ENCODE measurements at places on chromosomes 7 and 10.

- no peak for DNase-seq
These were observed 61.1 kb downstream of the SORCS1 start for GRCh38 chr10:107103174-107104025.

- DNase-seq, result no peak
These were observed 307.1 kb downstream of the MTERF1 start for GRCh38 chr7:91573405-91573804.

GRCh38 chr10:25989951-25990350 is 55.9 kb downstream of the MYO3A start:
- no peak for DNase-seq

GRCh38 chr7:47297120-47297519 is 284.8 kb downstream of the TNS3 start:
- no peak for DNase-seq

- no peak for DNase-seq
These were observed 61.6 kb upstream of the MRLN start for GRCh38 chr10:59814878-59815277.

DNA sequence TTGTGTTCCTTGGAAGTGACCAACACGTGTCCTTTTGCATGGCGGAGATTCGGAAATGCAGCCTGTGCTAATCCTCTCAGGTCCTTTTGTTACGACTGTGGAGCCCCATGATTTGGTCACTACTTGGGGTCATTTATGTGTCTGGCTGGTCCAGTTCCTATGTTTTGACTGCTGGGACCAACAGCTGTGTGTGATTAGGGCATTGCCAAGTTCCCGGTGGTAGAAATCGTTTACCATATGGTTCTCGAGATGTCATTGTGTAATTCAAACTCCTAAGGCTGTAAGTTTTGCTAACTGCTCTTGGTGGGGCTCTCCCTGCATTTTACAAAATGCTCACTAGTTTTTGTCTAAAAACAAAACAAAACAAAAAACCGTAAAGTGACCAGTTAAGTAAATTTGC is 62.0 kb downstream of the CCNY start:
- DNase-seq, result no peak

GRCh38 chr7:25132430-25132829 is 7.4 kb upstream of the CYCS start:
- DNase-seq, result no peak

DNA sequence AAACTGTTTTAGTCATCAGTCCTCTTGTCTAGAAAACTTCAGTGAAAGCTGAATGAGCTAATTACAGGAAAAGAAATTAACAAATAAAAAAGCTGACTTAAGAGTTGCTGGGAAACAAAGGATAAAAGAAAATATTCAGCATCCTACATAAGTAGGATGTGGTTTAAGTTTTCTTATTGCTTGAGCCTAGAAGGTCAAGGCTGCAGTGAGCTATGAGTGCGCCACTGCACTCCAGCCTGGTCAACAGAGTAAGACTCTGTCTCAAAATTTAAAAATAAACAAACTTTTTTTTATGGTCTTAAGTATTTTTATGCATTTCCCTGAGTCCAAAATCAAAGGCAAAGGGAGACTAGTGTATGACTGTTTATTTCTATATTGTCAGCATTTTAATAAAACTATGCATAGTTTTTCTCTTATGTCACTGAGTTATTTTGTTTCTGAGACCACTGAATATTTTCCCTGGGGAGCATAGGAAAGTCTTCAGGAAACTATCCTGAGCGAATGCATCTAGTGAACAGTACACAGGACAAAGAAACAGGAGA is 40.0 kb upstream of the LRRN3 start:
- no peak for DNase-seq

GRCh38 chr10:76285012-76285411 is 853.6 kb downstream of the LRMDA start:
- no peak for DNase-seq

GRCh38 chr7:137882261-137882668 is 35.5 kb upstream of the DGKI start:
- no peak for DNase-seq

DNA sequence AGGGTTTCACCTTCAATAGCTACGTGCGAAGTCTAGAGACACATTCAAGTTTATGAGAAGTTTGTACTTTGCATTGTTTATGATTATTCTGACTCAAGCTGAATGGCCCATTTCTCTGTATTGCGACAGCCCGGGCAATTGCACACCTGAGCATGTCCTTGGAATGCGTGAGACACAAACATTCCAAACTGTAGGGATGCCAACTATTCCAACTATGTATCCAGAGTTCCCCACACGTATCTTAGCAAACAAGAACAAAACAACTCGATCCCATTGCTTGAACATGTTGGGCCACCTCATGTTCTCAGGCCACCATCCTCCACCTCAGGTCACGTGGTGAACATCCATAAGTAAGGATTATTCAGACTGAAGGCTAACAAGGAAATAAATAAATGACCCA is 51.4 kb upstream of the EGFR start:
- no peak for DNase-seq

DNA sequence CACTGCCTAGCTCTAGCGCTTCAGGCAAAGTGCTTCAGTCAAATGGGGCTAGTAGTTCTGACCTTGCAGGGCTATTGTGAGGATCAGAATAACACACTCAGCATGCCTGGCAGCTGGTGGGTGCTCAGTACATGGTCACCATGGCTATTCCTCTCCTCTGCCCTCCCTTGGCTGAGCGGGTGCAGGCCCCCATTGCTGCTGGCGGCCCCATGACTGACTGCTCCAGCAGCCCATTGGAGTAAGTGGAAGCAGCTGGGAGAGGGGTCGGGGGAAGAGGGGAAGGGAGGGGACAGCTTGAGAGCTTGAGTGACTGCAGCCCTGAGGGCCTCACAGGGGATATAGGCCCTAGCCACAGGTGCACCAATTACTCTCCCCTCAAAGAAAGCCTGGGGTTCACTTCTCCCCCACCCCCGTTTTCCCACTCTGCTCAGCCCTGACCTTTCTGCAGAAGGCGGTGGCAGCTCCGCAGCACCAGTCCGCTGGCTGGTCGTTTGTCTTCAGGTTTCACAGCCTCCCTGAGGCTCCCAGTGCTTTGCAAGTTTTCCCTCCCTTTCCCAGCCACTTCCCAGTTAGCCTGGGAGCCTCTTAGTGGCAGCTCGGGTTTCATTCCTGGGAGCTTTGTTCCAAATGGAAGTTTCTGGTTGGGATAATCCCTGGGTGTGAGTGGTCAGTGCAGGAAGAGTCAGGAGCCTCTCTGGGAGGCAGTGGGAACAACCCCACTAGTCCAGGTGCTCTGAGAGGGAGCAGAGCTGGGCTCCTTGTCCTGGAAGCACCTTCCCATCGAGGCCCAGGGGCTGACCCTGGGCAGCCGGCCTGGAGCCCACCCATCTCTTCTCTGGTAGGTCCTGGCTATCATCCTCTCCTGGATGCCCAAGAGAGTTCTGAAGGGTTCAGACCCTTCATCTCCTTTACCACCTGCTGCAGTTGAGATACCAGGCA is 16.3 kb downstream of the FGF8 start:
- no peak for DNase-seq

GRCh38 chr7:66657798-66658197 is 29.1 kb downstream of the KCTD7 start:
- no peak for DNase-seq

DNA sequence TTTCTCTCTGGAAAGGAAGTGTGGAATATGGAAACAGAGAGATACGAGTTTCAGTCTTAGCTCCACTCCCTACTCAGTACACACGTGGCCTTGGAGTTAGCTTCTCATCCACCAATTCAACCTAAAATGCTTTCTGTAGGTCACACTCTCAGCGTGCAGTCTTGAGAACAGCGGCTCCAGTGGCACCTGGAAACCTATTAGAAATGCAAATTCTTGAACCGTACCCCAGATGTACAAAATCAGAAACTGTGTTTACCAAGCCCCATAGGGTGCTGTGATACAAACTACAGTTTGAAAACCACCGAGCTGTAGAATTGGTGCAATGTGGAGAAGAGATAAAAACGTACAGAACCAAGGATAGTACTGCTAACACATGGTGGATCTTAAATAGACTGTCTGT is 91.1 kb upstream of the SP4 start:
- no peak for DNase-seq

GRCh38 chr7:150942001-150942590 is 36.0 kb downstream of the KCNH2 start:
- DNase-seq, result no peak

DNA sequence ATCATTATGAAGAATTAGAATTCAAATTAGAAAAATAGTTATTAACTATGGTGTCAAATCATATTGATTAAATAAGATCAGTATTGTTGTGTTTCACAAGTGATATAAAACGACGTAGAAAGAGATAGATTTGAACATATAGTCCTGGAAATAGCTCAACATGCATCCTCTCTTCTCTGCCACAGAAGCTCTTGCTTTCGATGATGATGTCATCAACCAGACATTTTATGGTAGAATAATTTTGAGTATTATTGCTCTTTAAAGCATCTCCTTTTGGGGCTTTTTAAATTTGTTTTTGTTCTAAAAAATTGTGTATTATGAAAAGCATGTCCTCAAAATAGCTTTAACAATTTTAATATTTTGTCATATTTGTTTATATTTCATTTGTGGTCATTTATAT is 95.0 kb downstream of the DGKB start:
- no peak for DNase-seq

- no peak for DNase-seq
These were observed 24.1 kb upstream of the PNLIP start for GRCh38 chr10:116521424-116522290.

GRCh38 chr10:89262086-89263051 is 10.8 kb upstream of the LIPA start:
- no peak for DNase-seq

- no peak for DNase-seq
These were observed 985.9 kb upstream of the ZNF722 start for GRCh38 chr7:63012633-63013183.

- no peak for DNase-seq
These were observed 114.6 kb upstream of the BMPER start for GRCh38 chr7:33790746-33791145.

- DNase-seq, result no peak
These were observed 287.2 kb downstream of the GFRA1 start for GRCh38 chr10:115985786-115986185.

DNA sequence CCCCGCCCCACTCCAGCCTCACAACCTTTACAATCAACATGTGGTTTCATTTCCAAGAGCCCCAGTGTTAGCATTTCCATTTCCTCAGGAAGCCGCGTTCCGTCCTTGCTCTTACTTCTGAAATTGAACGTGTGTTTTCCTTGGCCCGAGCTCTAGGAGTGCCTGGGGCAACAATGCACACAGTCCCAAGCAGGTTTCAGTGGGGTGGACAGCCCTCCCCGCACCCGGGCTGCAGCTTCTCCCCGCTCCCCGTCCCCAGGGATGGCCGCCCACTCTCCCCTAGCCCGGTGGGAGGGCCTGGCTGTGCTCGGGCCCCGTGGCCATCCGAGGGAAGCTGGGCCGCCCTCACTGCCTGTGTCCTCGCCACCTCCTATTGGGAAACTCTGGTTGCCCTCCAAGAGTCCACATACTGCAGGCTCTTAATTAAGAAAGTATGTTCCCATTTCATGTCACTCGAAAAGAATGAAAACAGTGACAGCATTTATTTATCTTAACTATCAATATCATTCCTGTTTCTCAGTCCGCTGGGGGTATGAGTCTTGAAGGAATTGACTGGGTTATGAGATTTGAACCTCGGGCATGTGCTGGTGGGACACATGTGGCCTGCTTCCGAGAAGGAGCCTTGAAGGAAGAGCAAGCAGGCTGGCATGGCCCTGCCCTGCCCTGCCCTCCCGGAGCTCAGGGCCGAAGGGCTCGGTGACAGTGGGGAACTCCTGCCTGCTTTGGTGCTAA is 163.8 kb downstream of the GRK5 start:
- DNase-seq, result no peak

GRCh38 chr7:43535031-43535451 is 47.9 kb upstream of the STK17A start:
- DNase-seq, result no peak

DNA sequence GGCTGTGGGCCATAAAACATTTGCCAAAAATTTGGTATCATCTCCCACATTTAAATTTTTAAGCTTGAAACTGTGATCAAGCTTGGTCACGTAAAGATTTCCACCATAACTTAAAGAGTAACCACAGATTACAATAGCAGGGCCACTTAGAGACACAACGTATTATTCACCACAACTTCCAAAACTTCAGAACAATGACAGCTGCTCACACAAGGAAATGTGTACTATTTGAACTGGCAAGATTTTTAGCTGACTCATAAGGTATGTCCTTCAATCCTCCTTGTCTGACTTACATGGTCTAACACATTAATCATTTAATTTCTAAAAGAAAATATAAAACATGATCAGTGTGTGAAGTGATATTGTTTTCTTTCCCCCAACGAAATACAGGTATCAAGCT is 234.5 kb downstream of the PARD3 start:
- no peak for DNase-seq

- no peak for DNase-seq
These were observed 24.7 kb downstream of the NUB1 start for GRCh38 chr7:151366166-151366879.
